NCI-H510A treated with DMSO at 0.1 percent for 48 hours (cell line): ENCODE measurements at places on chromosomes 5 and 9.

GRCh38 chr5:180324601-180324950, 28.6 kb downstream of the GFPT2 start:
- no peak for DNase-seq

DNA sequence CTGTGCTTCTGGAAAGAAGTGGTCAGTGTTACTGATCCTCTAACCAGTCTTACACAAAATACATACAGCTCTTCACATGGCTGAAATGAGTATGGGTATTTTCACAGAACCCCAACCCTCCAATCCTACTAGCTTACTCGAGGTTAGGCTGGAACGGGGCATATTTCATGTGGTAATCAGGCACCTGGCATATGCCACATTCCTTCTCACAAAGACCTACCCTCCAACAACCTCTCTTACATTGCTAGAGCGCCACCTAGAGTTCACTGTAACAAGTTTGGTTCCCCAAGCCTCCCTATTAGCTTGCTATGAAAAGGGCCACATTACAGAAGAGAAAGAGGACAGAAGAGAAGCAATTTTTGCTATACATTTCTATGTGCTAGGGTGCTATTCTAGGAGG, 597.3 kb downstream of the PRELID2 start:
- peak; percentile 42 for DNase-seq

GRCh38 chr9:30534455-30534854, 1850.0 kb upstream of the ACO1 start:
- no peak for DNase-seq

GRCh38 chr9:136493567-136493971, 10.7 kb upstream of the SEC16A start:
- DNase-seq = no peak

DNA sequence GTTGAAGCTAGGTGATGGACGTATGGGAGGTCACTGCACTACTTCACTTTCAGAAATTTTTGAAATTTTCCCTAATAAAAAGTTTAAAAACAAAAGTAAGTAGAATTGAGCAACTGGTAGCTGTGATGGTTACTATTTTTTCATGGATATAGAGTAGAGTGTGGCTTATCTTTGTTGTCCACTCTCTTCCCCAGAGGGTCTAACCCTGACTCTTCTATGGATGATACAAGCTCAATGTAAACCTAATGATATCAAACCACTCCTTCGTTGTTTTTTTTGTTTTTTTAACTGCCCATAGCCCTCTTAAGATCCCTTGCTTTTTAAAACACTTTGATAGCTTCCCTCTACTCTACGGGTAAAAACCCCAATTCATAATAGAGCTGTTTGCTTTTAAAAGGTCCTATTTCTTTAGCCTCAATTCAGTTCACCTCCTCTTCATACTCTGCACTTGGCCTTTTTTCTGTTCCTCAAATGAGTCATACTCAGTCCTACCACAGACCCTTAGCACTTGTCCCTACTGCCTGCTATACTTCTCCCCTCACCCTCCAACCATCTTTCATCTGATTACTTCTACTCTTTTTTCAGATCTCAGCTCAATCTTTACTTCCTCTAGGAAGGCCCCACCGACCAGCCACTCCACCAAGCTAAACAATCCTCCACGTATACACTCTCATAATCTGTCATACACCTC, 2.6 kb downstream of the HDAC3 start:
- DNase-seq = no peak
